ENCODE measurements at places on chromosomes 1 and 21.
A peak's percentile ranks its signal among the peaks of the same experiment; 100 is the strongest.

DNA sequence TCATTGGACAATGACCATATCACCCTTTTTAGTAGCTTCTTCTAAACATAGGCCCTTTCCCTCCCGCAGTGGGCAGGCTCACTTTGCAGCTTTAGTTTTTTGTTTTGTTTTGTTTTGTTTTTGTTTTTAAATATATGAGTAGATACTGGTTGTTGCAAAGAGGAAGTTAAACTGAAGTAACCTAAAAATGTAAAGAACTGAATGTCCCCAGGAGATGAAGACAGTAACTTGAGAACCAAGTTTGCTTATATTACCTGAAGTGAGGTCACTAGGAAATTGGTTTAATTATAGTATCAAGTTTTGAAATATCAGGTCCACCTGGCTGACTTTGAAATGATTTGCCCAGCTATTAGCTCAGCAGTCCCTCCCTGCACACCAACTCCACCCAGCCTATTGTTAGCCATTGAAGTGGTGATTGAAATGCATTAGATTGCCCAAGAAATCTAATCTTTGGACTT, 18.2 kb downstream of the SMAP2 start:
- DNase-seq, result no peak

GRCh38 chr1:114270282-114270681, 116.6 kb upstream of the SYT6 start:
- peak; percentile 70 for DNase-seq

DNA sequence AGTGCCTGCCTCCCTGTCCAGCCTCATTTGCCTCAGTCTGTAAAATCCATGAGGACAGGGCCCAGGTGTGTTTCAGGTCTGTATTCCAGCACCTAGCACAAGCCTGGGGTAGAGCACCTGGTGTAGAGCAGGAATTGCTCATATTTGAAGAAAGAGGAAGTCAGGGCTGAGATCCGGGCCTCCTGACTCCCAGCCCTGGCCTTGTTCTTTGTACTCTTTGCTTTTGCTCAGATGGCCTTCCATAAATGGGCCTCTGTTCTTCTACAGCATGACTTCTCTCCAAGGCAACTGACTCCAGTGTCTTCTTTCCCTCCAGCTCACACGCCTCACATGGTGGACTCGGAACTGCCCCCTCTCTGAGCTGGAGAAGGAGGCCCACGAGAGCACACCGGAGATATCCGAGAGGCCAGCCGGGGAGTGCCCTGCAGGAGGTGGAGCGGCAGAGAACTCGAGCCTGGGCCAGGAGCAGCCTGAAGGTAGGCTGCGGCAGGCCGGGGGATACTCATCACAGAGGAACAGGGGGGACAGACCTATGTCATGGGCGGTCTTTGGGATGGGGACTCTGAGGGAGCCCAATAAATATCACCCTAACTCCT, 19.7 kb downstream of the SLC5A9 start:
- DNase-seq, result no peak

- peak; percentile 66 for DNase-seq
Measured at GRCh38 chr1:147892731-147893214, 9.8 kb upstream of the GJA8 start.

DNA sequence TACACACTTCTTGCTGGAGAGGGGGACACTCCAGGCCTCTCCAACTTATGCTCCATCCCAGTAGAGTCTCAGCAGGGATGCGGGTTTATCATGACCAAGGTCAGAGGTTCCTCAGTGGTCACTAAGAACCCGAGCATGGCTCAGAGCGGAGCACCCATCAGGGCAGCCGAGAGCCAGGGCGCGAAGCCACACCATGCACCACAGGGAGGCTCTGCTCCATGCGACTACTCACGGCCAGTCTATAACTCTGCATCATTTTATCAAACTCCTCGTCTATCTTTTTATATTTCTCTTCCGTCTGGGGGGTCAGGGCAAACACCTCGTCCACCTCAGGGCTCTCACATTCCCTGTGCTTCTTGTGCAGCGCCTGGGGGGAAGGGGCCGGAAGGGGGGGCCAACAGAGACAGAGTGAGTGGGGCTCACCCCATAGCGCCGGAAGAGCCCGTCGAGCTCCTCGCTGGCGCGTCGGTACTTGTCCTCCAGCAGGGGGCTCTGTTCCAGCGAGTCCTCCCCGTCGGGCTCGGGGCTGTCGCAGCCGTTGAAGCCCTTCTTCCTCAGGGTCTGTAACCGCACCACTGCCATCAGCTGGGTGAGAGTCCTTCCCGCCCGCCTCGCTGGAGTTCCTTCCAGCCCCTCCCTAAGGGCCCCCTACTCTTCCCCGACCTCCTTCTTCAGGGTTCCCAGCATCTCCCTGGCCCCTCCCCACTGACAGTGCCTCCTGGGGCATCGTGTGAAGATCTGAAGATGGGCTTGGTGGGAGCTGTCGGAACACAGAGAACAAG, 20.0 kb downstream of the MEF2D start:
- DNase-seq, result no peak

DNA sequence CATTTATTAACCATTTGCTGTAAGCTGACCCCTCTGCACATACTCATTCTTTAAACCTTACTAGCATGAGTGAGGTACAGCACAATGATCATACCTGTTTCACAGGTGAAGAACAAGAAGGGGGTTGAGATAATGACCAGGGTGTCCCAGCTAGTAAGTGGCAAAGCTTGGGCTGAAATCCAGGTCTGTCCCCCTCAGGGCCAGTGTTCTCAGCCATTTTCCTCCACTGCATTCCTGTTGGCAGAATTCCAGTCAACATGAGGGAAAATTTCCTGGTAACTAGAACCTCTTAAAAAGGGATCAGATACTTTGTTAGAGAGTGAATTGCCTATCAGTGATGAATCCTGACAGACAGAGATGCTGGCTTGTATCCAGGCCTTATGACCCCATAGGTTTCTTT, 48.1 kb downstream of the SPATA46 start:
- DNase-seq, result no peak

- DNase-seq, result no peak
Measured at GRCh38 chr1:198084241-198084908, 72.4 kb upstream of the NEK7 start.

DNA sequence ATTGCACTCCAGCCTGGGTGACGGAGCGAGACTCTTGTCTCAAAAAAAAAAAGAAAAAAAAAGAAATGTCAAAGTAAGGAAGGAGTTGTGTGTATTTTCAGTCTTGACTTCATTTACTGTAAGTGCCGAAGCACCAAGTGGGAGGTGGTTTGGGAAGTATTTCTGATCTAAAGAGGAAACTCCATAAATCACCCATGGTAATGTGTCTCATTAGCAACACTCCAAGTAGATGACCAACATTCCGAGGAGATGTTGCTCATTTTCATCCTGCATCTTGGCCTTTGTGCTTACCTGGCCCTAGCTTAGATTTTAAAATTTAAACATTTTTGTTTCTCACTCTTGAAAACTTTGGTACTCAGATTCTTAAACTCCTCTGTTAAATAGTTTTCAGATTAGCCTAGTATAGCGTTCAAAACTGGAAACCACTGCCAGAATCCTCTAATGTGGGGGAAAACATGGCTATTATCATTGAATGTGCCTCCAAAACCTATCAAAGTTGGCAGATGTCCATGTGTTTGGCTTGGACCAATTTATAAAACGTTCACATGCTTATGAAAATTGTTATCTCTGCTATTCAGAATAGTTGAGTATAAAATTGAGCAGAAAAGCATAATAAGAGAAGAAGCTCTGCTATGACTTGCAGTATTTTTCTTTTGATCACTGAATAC, 110.4 kb downstream of the NFIA start:
- DNase-seq, result no peak
